ENCODE measurements at places on chromosomes 2 and 18. TPM values are rescaled to one million over a fixed set of nuclear protein-coding genes. Genes with fewer than 3 reads are reported as not detected.
A peak's percentile ranks its signal among the peaks of the same experiment; 100 is the strongest.

DNA sequence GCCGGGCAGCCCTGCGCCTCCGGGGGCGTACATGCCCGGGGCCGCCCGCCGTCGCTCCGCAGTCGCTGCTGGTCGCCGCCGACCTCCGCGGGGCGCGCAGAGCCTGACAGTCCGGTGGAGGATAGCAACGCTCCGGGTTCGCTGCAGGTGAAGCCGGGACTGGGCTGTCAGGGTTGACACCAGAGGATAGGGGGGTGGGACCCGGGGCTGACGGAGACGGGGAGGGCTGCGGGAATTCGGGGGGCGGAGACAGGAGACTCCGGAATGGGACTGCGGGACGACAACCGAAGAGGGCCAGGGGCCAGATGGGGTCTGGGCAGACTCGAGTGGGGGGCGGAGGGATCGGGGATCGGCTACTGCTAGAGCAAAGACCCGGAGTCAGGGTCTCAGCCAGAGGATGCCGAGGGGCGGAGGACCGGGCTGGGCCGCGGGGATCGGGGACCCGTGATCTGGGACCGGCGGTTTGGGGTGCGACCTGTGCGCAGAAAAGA is 403 bp downstream of the TMEM127 start:
- DNase-seq = peak; percentile 49

GRCh38 chr2:19300961-19301360 is 57.5 kb downstream of the OSR1 start:
- no peak for DNase-seq

GRCh38 chr2:170029551-170029950 is 148.4 kb upstream of the MYO3B start:
- DNase-seq = no peak

Gene GAREM1
- not detected for total RNA-seq

Gene CYP27C1
- total RNA-seq = not detected

DNA sequence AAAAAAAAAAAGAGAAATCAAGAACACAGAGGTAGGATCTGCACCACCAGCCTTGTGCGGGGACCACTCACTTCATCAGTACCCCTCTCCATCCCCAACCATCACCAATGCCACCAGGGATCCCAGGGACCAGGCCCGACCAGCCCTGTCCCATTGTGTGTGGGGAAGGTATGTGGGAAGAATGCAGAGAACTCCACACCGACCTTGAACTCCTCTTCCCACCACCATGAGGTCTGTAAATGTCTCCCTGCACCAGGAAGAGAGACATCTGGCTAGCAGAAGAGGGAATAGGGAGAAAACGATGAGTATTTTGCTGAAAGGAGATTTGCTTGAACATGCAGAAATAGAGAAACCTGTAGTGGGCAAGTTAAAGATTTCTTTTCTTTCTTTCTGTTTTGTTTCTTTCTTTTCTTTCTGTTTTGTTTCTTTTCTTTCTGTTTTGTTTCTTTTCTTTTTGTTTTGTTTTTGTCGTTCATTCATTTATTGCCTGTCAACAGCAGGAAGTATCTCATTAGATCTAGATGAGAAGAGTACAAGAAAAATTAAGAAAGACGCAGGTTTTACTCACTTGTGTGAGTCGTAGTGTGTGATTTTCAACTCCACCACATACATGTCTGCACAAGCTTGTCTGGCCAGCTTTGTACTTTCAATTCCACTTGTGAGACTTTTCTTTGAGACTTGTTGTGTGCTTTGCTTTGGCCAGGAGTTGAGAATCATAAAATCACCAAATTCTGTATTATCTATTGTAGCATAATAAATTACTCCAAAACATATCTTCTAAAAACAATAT is 179.8 kb upstream of the HAAO start:
- no peak for DNase-seq

GRCh38 chr2:105754994-105755393 is 10.3 kb downstream of the NCK2 start:
- no peak for DNase-seq

Gene DNPEP
- total RNA-seq = 64.9 TPM

DNA sequence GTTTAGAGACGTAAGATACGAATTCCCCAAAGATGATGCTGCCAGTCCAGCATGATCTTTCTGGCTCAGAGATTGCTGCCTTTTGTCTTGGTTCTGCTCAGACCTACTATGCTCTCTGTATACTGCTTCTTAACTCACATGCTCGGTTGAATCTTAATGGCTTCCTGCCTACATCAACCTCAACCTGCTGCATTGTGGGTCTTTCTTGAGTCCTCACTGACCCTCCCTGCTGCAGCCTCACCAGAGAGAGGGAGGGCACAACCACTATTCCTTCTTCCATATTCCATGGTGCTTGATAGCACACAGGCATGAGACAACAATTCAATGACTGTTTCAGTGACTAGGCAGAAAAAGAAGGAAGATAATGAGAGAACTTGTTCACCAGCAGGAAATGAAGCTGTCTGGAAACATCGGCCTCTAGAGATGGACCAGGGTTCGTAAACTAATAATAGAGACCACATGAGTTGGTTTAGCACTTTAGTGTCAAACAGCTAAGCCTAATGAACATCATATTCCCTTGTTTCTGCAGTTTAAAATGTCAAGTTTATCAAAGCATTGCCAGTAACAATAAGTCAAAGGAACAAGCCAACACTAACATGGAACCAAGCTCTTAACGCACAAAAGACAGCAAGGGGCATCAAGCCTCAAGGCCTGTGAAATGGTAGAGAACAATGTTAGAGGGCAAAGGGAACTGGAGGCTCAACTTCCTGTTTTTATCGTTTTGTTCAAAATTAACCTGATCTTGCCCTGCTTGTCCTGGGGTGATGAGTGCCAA is 333.9 kb downstream of the PDE11A start:
- no peak for DNase-seq

GRCh38 chr2:239195992-239196391 is 204.8 kb downstream of the HDAC4 start:
- no peak for DNase-seq

Gene SEPTIN2
- total RNA-seq = 195 TPM

- no peak for DNase-seq
Observed at GRCh38 chr2:237227592-237228280, 142.0 kb downstream of the COPS8 start.

- DNase-seq = no peak
Observed at GRCh38 chr2:218065239-218066006, 3.6 kb upstream of the RUFY4 start.

DNA sequence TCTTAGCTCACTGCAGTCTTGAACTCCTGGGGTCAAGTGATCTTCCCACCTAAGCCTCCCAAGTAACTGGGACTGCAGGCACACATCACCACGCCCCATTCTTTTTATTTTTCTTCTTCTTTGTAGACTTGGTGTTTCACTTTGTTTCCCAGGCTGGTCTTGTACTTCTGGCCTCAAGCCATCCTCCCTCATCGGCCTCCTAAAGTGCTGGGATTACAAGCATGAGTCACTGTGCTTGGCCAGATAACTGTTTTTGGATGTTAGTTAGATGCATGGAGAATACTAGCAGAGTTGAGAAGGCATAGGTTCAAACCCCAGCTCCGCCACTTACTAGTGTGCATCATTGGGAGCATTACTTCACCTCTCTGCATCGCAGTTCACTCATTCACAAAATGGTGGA is 88.3 kb downstream of the TXNL1 start:
- DNase-seq = no peak

DNA sequence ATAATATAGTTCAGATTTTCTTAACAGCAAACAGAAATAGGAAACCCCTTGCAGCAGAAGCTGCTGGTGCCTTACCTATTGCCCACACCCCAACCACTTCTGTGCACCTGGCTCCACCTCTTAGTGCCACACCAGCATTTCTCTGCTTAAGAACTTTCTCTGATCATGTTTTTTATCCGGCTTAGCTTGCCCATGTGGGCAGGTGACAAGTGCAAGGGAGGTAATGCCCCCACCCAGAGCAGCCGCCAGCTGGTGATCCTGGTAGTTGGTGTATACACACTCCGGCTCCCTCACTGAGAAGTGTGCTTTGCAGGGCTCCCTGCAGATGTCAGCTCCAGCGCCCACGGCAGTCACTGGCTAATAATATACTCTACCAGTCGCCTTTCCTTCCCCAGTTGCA is 126.3 kb downstream of the ALPK2 start:
- DNase-seq = no peak

Gene ECEL1
- total RNA-seq = not detected

Gene NYAP2
- total RNA-seq = not detected

Gene GALR1
- not detected for total RNA-seq

Gene ITGB6
- total RNA-seq = not detected

DNA sequence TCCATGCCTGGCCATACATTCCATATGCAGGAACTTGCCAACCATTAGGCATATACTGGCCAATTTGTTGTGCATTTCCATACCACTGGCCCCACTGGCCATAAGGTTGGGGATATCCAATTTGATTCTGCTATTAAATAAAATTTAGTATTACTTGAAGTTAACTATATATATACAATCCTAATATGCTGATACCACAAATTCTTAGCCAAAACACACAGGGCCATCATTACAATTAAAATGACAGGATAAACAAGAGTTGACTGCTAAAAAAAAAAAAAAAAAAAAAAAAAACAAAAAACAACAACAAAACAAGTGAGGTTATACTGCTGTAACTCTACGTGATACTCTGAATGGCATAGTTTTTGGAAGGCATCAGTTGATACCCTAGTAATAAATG is 23.5 kb upstream of the C2orf42 start:
- no peak for DNase-seq

DNA sequence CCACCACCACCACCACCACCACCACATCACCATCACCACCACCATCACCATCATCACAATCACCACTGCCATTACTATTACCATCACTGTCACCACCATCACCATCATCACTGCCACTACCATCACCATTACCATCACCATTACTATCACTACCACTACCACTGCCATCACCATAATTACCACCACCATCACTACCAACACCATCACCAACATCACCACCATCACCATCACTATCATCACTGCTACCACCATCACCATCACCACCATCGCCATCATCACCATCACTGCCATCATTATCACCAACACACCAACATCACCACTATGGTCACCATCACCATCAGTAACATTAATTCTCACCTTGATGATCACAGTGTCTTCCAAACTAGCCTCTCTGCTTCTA is 291.4 kb downstream of the TGIF1 start:
- DNase-seq = no peak

GRCh38 chr2:1696472-1696871 is 47.8 kb downstream of the PXDN start:
- DNase-seq = no peak

GRCh38 chr2:72914206-72914559 is 3.1 kb upstream of the EMX1 start:
- DNase-seq = no peak

DNA sequence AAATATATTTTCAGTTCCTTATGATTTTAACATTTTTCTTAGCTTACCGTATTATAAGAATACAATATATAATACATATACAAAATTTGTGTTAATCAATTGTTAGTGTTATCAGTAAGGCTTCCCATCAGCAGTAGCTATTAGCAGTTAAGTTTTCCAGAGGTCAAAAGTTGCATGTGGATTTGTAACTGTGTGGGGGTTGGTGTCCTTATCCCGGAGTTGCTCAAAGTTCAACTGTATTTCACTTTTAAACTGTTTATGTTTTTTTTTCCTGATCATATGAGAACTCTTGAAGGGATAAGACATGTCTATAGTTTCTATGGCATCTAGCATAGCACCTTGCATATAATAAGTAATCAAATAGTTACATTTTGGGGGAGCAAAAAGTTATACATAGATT is 11.9 kb upstream of the MFSD6 start:
- no peak for DNase-seq
